ENCODE measurements at places on chromosomes 5 and 9.

GRCh38 chr9:93477397-93477796 is 24.0 kb upstream of the FAM120AOS start:
- DNase-seq = no peak

GRCh38 chr9:34546834-34547827 is 24.3 kb upstream of the ENHO start:
- peak; percentile 85 for DNase-seq

- DNase-seq = no peak
Measured at GRCh38 chr9:122354536-122355199, 16.2 kb upstream of the PTGS1 start.

- DNase-seq = no peak
Measured at GRCh38 chr9:14258156-14258555, 55.8 kb downstream of the NFIB start.

DNA sequence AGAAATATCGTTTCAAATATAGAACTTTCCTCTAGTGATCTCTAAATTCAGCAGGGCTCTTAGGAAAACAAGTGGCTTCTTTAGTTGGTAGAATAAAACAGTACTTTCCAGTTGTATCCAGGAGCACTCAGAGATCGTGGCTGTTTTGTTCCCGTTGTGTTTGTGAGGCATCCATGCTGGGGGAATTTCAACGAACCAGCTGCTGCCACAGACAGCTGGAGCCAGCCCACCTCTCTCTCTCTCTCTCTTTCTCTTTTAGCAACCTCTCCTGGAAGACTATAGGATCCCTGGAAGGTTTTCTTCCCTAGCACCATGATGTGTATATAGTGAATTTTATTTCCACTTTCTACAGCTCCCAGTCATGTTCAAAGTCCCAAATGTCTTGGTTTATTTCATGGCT is 1116.0 kb upstream of the SEMA6A start:
- no peak for DNase-seq

DNA sequence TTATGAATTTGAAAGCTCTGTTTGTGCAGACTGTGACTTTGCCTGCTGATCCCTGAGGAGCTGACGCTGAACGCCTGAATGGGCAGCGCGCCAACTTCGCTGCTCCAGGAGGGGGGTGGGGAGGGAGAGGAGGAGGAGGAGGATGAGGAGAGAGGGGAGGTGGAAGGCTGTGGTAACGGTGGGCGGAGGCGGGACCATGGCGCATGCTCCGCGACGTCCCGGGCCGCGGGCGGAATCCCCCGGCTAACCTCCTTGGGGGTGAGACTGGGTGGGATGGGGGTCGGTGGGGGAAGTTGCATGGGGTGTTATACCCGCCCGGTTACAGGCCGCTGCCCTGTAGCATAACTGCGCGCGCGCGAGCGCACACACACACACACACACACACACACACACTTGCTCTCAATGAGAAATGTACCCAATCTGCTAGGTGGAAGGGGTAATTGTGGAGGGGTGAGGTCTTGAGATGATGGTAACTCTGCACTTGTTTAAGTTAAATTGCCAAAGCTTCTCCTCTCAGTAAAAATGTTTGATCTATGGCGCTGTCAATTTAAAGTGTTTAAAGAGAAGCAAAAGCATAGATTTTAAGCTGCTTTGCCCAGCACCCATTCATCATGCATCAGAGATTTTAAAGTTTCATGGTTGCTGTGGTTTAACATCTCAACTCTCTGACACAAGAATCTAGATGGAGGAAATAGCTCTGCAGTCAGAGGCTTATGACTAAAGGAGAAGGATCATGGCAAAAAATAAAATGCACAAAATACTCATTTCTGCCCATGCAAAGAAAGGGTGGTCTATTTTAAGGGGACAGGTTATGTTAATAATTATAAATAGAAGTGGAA is 76.6 kb upstream of the TBCA start:
- peak; percentile 61 for DNase-seq

- no peak for DNase-seq
Measured at GRCh38 chr9:124735121-124735520, 36.0 kb downstream of the NR6A1 start.

GRCh38 chr5:113269023-113269997 is 165.5 kb downstream of the TSSK1B start:
- DNase-seq = no peak

GRCh38 chr9:95696701-95697100 is 178.8 kb upstream of the ERCC6L2 start:
- no peak for DNase-seq

- no peak for DNase-seq
Measured at GRCh38 chr9:88529496-88529895, 5.5 kb upstream of the NXNL2 start.

DNA sequence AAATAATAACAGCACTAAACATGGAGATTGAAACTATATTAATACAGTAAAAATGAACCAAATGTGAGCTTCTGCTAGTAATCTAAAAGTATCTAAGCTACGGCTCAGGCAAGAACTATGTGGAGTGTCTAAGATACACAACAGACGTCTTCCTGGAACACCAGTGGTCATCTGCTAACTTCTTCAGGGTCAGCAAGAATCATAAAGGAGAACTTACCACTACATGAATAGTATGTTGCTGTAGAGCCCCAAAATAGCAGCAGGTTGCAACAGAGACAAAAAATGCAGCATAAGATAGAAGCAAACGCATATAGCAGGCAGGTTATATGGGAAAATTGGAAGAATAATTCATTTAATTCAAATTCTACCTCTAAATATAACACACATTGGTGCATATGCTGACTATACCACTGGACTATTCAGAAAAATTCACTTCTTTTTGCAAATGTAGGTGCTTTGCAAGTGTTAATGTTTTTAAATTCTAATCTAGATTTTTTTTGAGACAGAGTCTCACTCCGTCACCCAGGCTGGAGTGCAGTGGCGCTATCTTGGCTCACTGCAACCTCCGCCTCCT is 27.1 kb downstream of the DCTN4 start:
- no peak for DNase-seq

DNA sequence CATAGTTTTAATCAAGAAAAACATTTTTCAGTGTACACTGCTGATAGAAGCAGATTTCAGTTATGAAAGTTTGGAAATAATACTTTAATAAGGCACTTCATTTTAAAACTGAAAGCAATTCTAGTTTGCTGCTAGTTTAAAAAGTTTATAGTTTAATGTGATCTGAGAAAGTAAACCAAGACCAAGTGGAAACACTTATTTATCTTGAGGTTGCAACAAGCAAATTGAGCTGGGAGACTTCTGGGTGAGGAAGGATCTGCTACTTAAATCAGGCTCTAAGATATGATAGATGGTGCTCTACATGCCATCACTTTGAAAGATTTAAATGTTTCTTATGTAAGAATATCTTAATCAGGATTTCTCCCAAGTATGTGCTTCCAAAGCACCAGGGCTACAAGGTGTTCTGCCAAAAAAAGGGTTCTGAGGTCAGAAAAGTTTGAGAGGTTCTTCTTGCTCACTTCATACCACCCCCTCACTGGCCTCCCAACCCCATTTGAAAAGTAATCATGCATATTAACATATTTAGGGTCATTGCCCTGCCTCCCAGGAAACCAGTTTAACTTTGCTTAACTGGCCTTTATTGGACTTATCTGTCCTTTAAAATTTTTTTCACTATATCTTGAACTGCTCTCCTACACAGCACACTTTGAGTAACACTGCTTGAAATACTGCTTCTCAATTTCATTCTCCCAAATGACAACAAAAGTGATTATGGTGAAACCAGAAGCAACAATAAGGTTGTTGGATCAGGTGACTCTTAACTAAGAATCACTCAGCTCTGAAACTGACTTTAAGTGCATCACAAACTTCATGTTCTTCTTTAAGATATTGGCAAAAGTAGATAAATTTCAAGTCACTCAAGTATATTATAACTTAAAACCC is 15.5 kb downstream of the SLC44A1 start:
- DNase-seq = no peak

- no peak for DNase-seq
Measured at GRCh38 chr5:127700237-127700766, 2.9 kb upstream of the CCDC192 start.

DNA sequence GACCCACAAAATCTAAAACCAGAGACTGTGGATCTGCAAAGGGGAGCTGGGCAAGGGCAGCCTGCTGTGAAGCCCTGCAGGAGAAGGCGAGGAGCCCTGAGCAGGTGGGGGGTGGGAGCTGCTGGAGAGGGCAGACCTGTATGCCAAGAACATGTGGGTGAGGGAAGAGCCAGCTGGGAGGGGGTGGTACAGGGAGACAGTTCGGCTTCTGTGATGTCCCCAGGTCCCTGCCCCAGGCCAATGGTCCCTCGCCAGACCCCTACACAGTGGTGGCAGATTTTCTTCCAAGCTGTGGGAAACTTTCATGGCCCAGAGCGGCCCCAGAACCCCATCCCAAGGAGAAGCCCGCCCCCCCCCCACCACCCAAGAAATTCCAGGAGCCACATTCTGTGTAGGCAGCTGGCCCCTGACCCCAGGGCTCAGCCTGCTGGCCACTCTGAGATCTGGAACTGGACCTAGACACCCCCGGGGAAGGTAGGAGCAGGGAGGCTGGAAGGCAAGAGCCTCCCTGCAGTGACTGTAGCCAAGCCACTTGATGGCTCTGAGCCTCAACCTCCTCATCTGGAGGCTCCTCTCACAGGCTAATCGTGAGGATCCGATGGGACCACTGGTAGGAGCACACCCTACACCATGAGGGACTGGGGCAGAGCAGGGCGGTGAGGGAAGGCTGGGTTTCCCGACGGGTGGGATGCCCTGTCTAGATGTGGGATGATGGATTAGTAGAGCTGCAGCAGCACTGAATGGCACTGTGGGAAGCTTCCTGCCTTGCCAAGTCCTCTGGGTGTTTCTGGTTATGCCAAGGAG is 22.6 kb upstream of the CSF1R start:
- no peak for DNase-seq
